Occipital lobe (tissue), 3 donors: ENCODE measurements at places on chromosomes 3 and 15. TPM values are rescaled to one million over a fixed set of nuclear protein-coding genes. Genes with fewer than 3 reads are reported as not detected.

- no peak for DNase-seq
Measured at GRCh38 chr15:89857673-89858072, 36.1 kb downstream of the AP3S2 start.

- DNase-seq: peak; percentile 15
Measured at GRCh38 chr3:71616571-71617021, 33.1 kb upstream of the FOXP1 start.

GRCh38 chr15:85557385-85557784 is 177.0 kb downstream of the AKAP13 start:
- DNase-seq: no peak

GRCh38 chr3:125644036-125645005 is 49.0 kb upstream of the OSBPL11 start:
- DNase-seq: no peak

GRCh38 chr15:92391640-92392039 is 2.0 kb upstream of the ST8SIA2 start:
- no peak for DNase-seq

GRCh38 chr15:66832664-66833063 is 130.6 kb downstream of the SMAD6 start:
- no peak for DNase-seq

- DNase-seq: no peak
Measured at GRCh38 chr3:69058180-69058946, 6.2 kb upstream of the TMF1 start.

- DNase-seq: no peak
Measured at GRCh38 chr15:68334661-68335124, 57.1 kb downstream of the FEM1B start.

DNA sequence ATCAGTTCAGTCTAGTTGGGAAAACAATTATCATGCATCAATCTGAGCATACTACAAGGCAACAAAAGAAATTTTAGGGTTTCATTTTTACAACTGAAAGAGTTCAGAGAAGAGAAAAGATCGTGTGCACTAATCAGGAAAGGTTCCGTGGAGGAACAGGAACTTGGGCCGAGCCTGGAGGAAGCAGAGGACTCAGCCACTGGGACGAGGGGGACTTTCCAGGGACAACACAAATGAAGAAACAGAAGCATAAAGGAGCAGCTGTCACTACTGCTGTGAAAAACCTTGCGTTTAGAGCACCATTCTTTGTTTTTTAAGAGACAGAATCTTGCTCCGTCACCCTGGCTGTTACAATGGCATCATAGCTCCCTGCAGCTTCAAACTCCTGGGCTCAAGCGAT is 60.5 kb downstream of the MYO1E start:
- no peak for DNase-seq

DNA sequence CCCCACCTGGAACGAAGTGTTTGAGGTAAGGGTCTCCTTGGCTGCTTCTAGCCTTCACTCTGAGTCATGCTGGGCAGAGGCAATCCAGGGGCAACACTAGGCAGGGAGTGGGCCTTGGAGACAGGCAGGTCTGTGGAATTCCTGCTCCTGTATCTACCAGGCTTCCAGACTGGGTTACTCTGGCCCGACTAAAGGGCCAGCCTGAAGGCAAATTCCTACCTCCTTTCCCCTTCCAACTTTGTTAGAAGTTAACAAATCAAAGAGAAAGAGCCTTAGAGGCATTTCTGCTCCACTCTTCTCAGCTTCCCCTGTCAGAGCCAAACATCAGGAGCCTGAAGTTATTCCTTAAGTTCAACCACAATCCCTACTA is 30.1 kb downstream of the ESYT3 start:
- no peak for DNase-seq

GRCh38 chr15:90322538-90322937 is 29.5 kb upstream of the ZNF774 start:
- no peak for DNase-seq

- peak; percentile 22 for DNase-seq
Measured at GRCh38 chr3:177358091-177358976, 161.1 kb upstream of the TBL1XR1 start.

DNA sequence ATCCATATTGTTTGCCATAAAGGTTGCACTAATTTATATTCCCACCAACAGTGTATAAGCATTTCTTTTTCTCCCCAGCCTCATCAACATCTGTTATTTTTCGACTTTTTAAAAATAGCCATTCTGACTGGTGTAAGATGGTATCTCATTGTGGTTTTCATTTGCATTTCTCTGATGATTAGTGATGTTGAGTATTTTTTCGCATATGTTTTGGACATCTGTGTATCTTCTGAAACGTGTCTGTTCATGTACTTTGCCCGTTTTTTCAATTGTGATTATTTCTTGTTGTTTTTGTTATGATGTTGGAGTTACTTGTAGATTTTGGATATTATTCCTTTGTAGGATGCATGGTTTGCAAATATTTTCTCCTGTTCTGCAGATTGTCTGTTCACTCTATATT is 46.5 kb downstream of the TP63 start:
- DNase-seq: no peak

- DNase-seq: no peak
Measured at GRCh38 chr3:123769356-123769743, 114.8 kb downstream of the MYLK start.

GRCh38 chr3:109532257-109533216 is 195.2 kb upstream of the DPPA4 start:
- DNase-seq: peak; percentile 28

GRCh38 chr15:32707436-32707835 is 10.4 kb upstream of the GREM1 start:
- no peak for DNase-seq

DNA sequence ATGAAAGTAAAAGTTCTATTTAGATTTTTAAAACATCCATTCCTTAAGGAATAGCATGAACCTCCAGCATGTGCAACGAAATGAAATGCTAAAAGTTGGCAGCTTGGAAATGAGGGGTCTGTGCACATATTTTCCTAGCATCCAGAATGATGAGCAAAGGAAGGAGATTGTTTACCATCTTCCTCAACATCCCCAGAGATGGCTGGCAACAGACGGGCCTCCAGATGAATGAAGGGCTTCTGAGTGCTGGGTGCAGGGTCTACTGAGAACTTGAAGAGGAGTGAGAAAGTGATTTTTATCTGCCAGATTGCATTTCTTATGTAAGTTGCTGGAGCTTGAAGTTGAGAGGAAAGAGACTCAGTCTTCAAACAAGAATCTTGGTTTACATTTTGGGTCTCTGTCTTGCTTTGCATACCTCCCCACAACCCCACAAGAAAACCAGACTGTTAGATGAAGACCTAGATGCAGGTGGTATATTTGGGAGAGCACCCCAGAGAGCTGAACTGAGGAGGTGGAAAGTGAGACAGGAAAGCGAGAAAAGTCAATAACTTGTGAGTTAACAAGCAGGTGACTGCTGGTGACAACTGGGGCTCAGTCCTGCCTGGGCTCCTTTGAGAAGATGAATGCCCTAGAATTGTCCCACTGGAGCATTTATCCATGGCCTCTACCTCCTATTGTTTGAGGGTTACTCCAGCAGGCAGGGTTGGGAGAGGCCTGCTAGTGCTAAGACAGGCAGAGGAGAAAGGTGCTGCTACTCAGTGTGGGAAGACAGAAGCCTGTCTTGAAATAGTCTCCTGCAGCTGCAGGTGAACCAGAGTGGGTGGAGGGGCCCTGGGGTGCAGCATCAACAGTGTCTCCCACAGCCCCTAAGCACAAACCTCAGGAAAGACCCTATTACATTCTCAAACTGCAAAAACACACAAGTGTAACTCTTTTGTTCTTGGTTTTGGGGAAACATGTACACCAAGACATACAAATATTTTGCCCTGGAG is 10.5 kb upstream of the CCK start:
- DNase-seq: no peak

- no peak for DNase-seq
Measured at GRCh38 chr15:83695901-83696425, 42.0 kb downstream of the ADAMTSL3 start.

- no peak for DNase-seq
Measured at GRCh38 chr15:89669309-89669865, 9.8 kb downstream of the PLIN1 start.

- no peak for DNase-seq
Measured at GRCh38 chr15:69652293-69652692, 199.7 kb downstream of the RPLP1 start.

DNA sequence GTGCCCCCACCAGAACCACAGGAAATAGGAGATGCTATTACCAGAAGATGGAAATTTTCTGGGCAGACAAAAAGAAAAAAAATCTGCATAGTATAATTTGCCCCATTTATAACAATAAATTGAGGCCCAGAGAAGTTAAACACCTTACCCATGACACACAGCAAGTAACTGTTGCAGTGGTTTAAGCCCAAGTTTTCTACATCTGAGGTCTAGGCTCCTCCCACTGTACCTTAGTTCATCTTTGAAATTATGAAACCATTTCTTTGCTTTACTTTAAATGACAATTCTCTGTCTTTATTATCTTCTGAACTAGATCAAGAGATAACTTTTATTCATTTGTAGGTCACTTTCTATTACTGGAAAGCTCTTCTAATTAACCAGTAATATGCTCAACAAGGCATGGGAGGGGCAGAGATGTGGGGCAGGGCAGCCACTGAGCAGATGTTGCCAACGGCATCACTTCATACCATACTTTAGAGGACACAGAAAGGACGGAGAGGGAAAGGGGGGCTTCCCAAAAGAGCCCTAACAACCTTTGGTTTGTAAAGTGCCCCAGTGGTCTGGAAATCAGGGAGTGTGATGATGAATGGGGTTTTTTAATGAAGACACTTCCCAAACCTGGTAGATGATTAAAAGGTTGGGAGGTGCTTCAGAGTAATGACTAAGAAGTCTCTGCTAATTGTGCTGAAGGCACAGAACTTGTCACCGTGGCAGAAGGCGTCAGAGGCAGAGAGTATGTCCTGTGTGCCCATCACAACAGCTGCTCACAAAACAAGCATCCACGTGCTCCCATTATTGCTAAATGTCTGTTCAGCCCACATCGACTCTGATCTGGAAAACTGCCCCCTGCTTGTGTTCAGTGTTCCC is 342.5 kb downstream of the SHQ1 start:
- DNase-seq: no peak

DNA sequence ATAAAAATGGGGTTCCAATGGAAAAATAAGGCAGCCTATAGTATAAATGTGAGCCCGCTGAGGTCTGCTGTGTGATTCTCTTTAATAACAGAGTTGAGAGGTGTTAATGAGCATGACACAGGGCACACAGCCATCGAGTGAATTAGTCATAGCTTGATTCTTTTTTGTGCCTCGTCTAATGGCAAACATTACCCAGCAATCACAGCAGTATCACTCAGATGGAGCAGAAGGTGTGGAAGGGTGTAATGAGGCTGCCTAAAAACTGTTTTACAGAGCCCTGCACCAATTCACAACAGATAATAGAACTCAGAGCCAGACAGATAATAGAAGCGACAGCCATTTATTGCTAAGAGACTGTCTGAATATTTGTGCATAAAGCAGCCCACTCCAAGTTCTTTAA is 178.6 kb upstream of the TPRG1 start:
- no peak for DNase-seq

DNA sequence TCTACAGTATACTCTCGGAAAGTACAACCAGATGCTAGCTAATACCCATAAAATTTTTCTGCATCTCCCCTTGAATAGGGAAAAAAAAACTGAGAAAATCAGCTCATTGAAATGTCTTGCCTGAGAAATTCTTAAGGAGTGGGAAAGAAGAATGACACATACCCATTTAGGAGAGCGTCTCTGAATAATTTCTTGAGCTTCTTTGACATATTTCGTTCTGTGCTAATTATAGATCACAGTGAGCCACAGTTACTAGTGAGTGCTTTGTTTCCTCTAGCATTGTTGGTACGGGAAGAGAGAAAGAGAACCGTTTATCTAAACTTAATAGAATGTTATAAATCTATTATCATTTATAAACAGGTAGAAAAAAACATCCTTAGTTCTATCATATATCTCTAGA is 588.4 kb downstream of the UNC13C start:
- DNase-seq: no peak

- no peak for DNase-seq
Measured at GRCh38 chr15:81491414-81492096, 117.5 kb upstream of the TMC3 start.

DNA sequence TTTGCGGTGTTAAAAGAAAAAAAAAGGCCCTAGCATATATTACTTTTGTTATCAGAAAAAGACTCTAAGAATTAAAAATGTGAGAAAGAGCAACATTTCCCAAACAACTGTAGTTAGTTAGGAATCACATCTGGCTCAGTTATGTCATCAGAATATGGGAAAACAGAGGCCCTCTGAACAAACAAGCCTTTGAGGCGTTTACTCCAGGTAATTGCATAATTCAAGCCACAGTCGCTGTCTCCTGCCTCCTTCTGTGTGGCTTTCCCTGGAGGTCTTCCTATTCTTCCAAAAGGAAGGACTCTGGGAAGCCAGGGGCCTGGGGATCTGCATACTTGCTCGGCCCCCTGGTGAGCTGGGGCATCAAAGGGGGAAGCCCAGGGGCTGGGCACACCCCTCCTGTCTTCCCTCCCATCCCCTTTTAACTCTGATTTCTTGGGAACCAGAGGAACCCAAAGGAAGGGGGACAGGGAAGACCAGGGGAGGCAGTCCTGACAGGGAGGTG is 3.7 kb upstream of the FAM107A start:
- DNase-seq: no peak

- no peak for DNase-seq
Measured at GRCh38 chr3:180828001-180828720, 84.3 kb upstream of the FXR1 start.

- no peak for DNase-seq
Measured at GRCh38 chr3:68360492-68360891, 571.9 kb downstream of the TAFA4 start.

DNA sequence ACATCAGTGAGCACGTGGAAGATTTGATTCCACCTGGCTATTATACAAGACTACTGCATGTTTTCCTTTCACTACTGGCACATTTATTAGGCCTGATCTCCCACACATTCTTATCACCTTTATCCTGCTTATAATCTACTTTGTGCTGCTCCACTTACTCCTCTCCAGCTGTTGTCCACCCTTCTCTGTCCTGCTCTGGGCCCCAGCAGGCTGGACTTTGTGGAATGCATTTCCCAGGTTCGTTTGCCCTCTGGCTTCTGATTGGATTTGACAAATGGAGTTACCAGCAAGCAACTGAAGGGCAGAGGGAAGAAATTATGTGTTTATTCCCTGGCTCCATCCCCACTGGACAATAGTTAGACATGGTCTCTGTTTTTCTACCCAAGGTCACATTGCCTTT is 75.5 kb downstream of the DCLK3 start:
- no peak for DNase-seq

GRCh38 chr15:71093054-71094024 is 21.9 kb upstream of the THSD4 start:
- DNase-seq: no peak

DNA sequence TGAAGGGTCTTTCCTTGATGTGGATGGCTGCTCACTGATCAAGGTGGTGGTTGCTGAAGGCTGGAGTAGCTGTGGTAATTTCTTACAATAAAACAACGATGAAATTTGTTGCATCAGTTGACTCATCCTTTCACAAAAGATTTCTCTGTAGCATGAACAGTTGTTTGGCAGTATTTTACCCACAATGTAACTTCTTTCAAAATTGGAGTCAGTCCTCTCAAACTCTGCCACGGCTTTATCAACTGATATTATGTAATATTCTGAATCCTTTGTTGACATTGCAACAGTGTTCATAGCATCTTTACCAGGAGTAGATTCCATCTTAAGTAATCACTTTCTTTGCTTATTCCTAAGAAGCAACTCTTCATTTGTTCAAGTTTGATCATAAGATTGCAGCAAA is 252.6 kb downstream of the UBE2E2 start:
- no peak for DNase-seq

OR5H2 gene
- total RNA-seq: not detected

TNIK gene
- total RNA-seq: 76.7 TPM

ARNT2 gene
- total RNA-seq: 56.6 TPM

MYRIP gene
- total RNA-seq: 12.5 TPM

EPB42 gene
- 0.94 TPM for total RNA-seq

PPARG gene
- total RNA-seq: 0.94 TPM

CCDC13 gene
- total RNA-seq: 3.6 TPM

IL17RE gene
- not detected for total RNA-seq

HSPBAP1 gene
- total RNA-seq: 12.9 TPM

ATP6V1A gene
- total RNA-seq: 218 TPM
